ENCODE measurements at places on chromosomes 12 and 14.

DNA sequence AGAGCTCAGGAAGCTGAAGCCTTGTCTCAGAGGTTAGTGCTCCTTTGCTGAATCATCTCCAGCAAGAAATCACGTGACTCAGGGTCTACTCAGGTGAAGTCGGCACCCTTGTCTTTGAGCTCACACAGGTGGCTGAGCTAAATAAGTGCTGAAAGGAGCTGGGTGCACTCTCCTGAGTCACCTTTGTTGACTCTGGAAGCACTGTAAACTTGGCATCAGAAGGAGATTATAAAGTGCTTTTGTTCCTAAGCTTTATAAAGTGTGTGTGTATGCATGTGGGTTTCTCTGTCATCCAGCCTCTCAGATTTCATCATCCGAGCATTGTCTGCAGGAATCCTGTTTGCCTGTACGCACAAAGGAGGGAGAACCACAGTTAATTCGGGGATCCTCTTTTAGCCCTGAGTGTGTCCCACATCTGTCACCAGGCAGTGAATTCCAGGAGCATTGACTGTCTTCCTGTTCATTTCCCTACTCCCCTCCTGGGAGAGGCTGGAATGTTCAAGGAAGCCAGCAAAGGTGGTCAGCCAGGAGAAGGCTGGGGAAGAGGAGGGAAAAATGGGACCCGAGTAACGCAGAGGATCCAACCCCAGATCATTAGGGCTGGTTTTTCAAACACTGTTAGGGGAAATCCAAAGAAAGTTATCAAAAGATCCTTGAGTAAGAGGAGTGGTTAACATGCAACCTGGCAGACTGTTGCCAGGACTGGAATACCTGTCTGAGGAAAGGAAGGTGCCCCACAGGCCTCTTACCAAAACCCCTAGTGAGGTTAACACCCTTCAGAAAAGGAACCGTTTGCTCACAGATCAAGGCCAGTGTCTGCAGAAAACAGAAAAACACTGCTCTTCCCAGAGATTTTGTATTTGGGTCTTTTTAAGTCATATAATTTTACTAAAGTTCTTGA lies 157.5 kb upstream of the HIF1A start:
- no peak for DNase-seq

- no peak for DNase-seq
Measured at GRCh38 chr12:54075974-54076373, 22.3 kb downstream of the HOXC4 start.

DNA sequence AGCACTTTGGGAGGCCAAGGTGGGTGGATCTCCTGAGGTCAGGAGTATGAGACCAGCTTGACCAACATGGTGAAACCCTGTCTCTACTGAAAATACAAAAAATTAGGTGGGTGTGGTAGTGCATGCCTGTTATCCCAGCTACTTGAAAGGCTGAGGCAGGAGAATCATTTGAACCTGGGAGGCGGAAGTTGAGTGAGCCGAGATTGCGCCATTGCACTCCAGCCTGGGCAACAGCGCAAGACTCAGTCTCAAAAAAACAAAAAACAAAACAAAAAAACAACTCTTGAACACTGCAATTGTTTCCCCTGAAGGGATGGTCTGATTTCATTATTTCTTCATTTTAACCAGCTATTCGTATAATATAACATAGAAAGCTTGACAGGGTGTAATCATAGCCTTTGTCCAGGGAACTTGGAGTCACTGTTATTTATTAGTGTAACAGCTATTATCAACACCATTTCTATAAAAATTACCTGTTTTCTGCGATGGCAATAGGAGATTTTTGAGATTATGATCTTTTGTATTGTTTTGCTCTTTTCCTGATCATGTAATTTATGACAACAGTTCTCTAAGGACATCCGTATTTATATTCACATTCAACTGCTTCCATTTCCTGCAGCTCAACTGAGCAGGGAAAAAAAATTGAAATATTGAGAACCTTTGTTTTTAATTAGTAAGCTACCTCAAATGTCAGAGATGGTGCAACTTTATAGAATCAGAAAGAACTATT lies 94.7 kb downstream of the DIP2B start:
- DNase-seq, result no peak

- no peak for DNase-seq
Measured at GRCh38 chr14:89760086-89760485, 194.4 kb downstream of the EFCAB11 start.

GRCh38 chr14:99121319-99121875 lies 150.6 kb downstream of the BCL11B start:
- no peak for DNase-seq

- no peak for DNase-seq
Measured at GRCh38 chr14:28770630-28771029, 4.0 kb downstream of the FOXG1 start.

GRCh38 chr12:61870658-61871484 lies 389.3 kb upstream of the USP15 start:
- DNase-seq, result no peak

- DNase-seq, result no peak
Measured at GRCh38 chr12:6662602-6662905, 365 bp downstream of the ING4 start.

DNA sequence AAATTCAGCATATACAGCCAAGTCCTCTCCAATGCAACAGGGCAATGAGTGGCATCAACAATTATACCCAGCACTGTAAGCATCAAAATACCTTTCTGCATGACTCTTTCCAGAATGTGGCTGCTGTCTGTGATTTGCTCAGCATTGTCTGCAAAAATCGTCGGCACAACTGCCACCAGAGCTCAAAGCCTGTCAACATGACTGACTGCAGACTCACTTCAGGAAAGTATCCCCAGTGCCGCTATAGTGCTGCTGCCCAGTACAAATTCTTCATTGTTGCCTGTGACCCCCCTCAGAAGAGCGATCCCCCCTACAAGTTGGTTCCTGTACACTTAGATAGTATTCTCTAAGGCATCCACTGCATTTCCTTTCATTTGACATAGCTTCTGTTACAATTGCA lies 735 bp downstream of the RNASE6 start:
- no peak for DNase-seq

GRCh38 chr12:11026118-11026517 lies 3.7 kb upstream of the TAS2R19 start:
- DNase-seq, result no peak
